ENCODE measurements at places on chromosomes 1 and 21.

GRCh38 chr1:217370757-217371156 is 260.1 kb downstream of the GPATCH2 start:
- DNase-seq = no peak

DNA sequence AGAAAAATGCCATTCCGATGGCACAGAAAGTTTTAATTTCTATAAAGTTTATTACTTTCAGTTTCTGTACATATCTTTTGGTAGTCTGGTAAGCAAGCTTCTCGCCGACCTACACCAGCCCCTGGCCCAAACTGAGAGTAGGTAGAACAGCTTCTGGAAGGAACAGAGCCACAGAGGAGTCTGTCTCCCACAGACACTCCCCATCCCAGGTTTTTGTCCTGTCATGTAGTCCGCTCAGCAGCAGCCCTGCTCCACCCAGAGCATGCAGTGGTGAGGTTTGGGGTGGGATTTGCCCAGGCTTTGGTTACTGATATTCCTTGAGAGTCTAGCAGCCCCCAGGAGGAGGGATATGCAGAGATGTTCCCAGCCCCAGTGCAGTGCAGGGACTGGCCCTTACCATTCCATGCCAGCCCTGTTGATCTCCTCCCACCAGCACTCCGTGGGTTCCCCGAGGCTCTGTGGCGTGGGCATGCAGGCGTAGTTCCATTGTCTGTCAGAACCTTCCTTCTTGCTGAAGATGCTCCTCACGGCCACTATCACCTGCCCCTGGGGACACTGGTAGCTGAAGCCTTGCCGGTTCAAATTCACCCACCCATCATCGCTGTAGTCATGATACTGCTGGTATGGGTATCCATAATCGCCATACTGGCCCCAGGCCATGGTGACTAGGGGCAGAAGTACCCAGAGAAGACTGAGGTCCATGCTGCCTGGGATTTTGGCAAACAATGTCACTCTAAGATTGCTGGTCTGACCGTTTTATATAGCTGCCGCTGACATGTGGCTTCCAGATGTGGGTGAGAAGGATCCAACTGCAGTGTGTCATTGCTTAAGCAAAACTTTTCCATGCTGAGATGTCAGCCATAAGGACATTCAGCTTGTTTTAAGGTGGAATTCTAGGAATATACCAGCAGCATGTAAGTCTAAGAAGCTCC is at the start of gene DPT:
TSS of gene DPT (minus strand) at position 734 of the 932 bp plus-strand sequence. CDS start at position 702, 32 bp downstream.
- peak; percentile 87 for DNase-seq

- DNase-seq = no peak
These were observed 326.4 kb downstream of the TGFB2 start for GRCh38 chr1:218671573-218671972.

DNA sequence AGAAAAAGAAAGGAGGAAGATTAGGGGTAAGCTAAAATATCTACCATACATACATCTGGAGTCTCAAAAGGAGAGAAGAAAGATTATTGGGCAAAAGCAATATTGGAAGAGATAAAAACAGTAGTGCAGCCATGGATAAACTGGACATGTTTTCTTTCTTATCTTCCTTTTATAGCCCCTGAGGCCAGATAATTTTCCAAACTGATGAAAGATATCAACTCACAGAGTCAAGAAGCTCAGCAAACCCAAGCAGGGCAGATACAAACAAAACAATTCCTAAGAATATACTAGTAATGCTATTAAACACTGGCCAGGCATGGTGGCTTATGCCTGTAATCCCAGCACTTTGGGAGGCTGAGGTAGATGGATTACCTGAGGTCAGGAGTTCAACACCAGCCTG is 5.8 kb upstream of the PSMB4 start:
- no peak for DNase-seq

- no peak for DNase-seq
These were observed 116.7 kb downstream of the RUSC1 start for GRCh38 chr1:155437405-155437804.

- DNase-seq = no peak
These were observed 2.6 kb downstream of the LRRC8B start for GRCh38 chr1:89527256-89527655.

- no peak for DNase-seq
These were observed 151.7 kb downstream of the LYPLAL1 start for GRCh38 chr1:219325368-219325742.

- DNase-seq = no peak
These were observed at the start of gene PYHIN1 for GRCh38 chr1:158931055-158931737. Gene PYHIN1, plus strand, starts transcription at chr1:158931552. Its CDS starts 5,359 bp downstream, at chr1:158936911.

DNA sequence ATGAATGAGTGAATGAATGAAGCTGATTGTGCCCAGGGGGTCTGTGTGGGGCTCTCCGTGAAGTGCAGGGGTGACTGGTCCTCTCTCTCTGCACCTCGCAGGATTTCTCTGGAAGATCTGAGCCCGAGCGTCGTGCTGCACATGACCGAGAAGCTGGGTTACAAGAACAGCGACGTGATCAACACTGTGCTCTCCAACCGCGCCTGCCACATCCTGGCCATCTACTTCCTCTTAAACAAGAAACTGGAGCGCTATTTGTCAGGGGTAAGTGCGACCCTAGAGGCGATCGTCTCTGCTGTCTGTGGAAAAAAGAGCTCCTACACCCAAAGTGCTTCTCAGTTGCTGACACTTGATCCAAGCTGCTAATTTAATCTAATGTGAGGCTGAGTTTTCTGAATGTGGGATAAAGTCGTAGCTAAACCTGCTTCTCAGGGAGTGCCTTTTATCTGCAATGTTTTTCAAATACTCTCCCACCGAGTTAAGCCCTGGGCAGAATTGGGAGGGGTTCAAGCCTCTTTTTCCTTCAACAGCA is 101.7 kb downstream of the HUNK start:
- no peak for DNase-seq
